NCI-H510A (cell line): ENCODE measurements at places on chromosomes 6 and 20.

DNA sequence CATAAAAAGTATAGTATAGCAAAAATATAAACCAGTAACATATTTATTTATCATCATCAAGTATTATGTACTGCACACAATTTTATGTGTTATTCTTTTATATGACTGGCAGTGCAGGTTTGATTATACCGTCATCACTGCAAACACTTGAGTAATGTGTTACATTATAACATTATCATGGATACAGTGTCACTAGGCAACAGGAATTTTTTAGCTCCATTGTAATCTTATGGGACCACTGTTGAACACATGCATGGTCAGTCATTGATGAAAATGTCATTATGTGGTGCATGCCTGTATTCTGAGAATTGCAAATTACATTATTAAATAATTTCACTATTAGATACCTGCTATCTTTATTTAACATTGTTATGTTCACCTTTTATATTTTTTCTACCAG, 29.1 kb upstream of the OR2J2 start:
- no peak for DNase-seq

- DNase-seq = no peak
Measured at GRCh38 chr6:43481075-43481474, 3.7 kb downstream of the TJAP1 start.

GRCh38 chr6:125906158-125906998, 50.2 kb upstream of the HINT3 start:
- DNase-seq = no peak

GRCh38 chr20:57620274-57620990, at the start of gene ZBP1:
TSS of gene ZBP1 (minus strand) at chr20:57620426. CDS start at chr20:57620295, 131 bp downstream.
- no peak for DNase-seq

DNA sequence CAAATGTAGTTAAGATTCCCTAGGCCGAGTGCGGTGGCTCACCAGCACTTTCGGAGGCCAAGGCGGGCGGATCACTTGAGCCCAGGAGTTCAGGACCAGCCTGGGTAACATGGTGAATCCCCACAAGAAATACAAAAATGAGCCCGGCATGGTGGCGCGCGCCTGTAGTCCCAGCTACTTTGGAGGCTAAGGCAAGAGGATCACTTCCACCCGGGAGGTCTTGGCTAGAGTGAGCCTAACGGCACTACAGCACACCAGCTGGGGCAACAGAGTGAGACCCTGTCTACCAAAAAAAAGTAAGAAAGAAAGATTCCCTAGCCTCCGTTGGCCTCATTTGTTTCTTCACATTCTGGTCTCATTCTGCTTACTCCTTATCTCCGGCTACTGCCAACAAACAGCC, 1.2 kb downstream of the ESF1 start:
- DNase-seq = no peak

- DNase-seq = no peak
Measured at GRCh38 chr6:35419417-35419816, 32.7 kb upstream of the FANCE start.

GRCh38 chr20:62356589-62357186, 10.4 kb downstream of the LAMA5 start:
- no peak for DNase-seq

DNA sequence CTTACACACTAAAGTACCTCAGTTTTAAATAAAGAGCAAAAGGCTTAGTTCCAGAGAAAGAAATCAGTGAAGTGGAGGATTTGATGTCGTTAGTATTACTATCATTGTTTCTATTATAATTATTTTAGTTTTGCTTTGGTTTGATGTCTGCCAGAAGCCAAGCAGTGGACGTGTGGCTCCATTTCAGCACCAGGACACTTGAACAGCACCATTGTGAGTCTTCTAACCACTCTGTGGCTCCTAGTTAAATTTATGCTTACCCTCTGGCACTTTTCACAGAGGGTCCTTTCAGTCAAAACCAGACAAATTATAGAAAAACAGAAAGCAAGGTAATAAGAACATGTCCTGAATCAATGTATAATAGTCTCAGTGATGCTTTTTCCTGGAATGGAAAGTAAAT, 3.4 kb downstream of the COL9A1 start:
- no peak for DNase-seq
